K562 (cell line): ENCODE measurements at places on chromosomes 5 and 9.

DNA sequence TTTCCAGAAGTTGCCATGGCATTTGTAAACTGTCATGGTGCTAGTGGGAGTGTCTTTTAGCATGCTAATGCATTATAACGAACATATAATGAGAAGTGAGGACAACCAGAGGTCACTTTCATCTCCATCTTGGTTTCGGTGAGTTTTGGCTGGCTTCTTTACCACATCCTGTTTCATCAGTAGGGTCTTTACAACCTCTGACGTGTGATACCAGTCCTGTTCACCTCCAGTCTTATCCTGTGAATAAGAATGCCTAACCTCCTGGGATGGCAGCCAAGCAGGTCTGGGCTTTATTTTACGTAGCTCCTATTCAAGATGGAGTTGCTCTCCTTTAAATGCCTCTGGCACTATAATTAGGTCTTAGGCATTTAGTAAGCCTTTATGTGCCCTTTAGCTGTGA, 20.4 kb upstream of the RFK start:
- no peak for DNase-seq

GRCh38 chr9:125681086-125681622, 25.9 kb downstream of the MAPKAP1 start:
- no peak for DNase-seq

- DNase-seq, result no peak
Observed at GRCh38 chr5:180590543-180591310, 572 bp downstream of the SCGB3A1 start.

GRCh38 chr5:168831383-168831782, 252.2 kb upstream of the PANK3 start:
- DNase-seq, result no peak

- DNase-seq, result no peak
Observed at GRCh38 chr9:106753155-106753671, 109.8 kb upstream of the ZNF462 start.

- DNase-seq, result no peak
Observed at GRCh38 chr5:159547466-159548195, 217.3 kb upstream of the IL12B start.

GRCh38 chr9:25691786-25692185, 13.5 kb upstream of the TUSC1 start:
- DNase-seq, result no peak

DNA sequence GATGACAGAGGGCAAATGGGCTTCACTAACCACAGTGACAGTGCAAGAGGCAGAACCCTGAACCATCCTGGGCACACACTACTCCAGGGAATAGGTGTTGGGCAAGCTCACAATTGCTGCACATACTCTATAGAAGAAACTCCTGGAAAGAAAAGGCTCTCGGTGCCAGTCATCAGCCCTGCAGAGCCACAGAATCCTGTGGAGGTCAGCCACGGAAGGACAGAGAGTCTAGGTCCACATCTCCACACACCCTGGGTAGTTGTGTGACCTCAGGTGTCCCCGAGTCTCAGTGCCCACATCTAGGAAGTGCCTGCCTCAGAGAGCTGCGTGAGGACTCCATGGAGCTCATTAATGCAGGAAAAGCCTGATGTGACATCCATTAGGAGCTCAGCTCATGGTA, 16.0 kb upstream of the ANGPTL2 start:
- DNase-seq, result no peak
